Stomach (tissue), 19 donors: ENCODE measurements at places on chromosomes 6 and 20. TPM values are rescaled to one million over a fixed set of nuclear protein-coding genes. Genes with fewer than 3 reads are reported as not detected.
A peak's percentile ranks its signal among the peaks of the same experiment; 100 is the strongest.

GRCh38 chr6:110414669-110415068 is 706 bp downstream of the DDO start:
- no peak for DNase-seq

Gene UBE2C
- polyA plus RNA-seq = 72.2 TPM

Gene XKR7
- not detected for polyA plus RNA-seq

Gene WFDC10B
- 1.6 TPM for polyA plus RNA-seq

GRCh38 chr6:44837255-44837654 is 449.7 kb downstream of the CDC5L start:
- no peak for DNase-seq

Gene FAM217A
- not detected for polyA plus RNA-seq

Gene MEP1A
- not detected for polyA plus RNA-seq

Gene HLA-DPA1
- polyA plus RNA-seq = 34.1 TPM

DNA sequence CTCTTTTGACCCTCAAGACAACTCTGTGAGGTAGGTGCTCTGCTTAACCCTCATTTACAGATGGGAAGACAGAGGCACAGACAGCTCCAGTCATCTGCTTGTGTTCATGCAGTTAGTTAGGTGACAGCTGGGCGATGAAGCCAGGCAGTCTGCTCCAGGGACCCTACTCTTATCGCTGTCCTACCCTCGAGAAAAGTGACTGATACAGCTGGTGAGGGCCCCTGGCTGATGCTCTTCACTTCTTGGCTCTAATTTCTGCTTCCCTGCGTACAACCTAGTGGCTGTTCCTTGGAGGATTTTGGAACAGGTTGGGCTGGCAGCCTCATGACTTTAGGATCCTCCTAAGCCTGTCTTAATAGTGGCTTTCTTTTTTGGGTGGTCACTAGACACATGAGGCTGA is 9.1 kb upstream of the TJAP1 start:
- no peak for DNase-seq

Gene SPEF1
- 0.19 TPM for polyA plus RNA-seq

GRCh38 chr6:168585441-168585840 is 144.5 kb downstream of the SMOC2 start:
- DNase-seq = no peak

DNA sequence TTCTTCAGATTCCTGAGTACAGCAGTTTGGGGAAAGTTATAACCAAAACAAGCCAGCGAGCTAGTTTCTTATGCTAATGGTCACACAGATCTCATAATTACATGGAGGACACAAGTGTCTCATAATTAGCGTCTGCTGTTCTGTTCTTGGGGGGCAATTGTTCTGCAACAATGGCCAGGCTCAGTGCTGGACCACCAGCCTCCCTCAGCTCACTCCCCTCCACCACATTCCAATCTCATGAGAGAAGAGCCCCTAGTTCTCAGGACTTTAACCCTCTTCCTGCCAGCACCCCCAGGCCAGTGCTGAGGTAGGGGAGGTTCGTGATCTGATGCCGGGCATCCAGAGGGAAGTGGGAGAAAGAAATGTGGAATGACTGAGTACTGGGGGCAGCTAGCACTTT is 20.2 kb upstream of the TOX2 start:
- no peak for DNase-seq

Gene EBF4
- 15.0 TPM for polyA plus RNA-seq

Gene EYA2
- 5.3 TPM for polyA plus RNA-seq

DNA sequence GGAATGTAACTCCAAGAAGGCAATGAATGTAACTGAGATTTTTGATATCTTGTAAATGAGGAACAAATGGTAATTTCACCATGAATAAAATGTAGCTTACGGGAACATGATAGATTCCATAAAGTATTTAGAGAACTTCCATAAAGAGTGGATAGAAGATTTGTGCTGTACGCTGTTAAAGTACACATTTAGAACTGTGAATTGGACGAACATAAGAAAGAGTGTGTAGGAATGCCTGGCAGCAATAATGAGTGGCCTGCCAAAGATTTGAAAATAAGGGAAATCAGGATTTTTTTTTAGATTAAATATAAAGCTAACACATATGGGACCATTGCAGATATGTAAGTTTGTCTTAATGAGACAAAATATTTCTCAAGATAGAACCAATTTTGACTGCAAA is 1153.3 kb upstream of the EYS start:
- no peak for DNase-seq

GRCh38 chr20:21826976-21827375 is 121.5 kb downstream of the PAX1 start:
- DNase-seq = peak; percentile 44

DNA sequence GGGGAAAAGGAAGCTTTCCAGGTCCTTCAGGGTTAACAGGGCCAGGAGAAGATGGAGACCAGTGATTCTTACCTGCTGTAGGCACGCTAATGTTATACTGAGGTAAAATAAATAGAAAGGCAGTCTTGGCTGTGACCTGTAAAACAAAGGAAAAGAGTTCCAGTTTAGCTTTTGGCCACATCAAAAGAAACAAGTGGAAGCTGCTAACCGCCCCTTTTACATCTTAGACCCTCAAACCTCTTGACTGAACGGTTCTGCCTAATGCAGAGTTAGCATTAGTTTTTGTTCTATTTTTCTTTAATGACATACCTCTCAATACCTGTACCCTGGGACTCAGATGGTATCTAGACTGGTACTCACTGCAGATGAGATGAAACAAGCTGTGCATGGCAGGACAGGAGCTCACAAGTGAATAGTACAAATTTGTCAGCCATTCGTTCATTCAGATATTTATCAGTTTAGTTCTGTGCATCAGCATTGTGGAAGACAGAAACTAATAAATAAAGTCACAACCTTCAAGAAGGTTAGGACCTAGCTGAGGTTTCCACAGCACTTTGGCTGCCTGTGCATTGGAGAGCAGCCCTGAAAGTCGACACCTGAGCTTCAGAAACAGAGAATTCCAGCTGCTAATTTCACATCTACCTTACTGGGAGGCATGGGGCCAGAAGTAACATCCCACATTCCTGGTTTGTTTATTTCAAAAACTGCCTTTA is 41.0 kb downstream of the TRAM2 start:
- DNase-seq = no peak

GRCh38 chr6:22069306-22069800 is 227.5 kb downstream of the PRL start:
- peak; percentile 56 for DNase-seq

Gene ID4
- 18.8 TPM for polyA plus RNA-seq
